ENCODE measurements at places on chromosomes 7 and 10. TPM values are rescaled to one million over a fixed set of nuclear protein-coding genes. Genes with fewer than 3 reads are reported as not detected.

DNA sequence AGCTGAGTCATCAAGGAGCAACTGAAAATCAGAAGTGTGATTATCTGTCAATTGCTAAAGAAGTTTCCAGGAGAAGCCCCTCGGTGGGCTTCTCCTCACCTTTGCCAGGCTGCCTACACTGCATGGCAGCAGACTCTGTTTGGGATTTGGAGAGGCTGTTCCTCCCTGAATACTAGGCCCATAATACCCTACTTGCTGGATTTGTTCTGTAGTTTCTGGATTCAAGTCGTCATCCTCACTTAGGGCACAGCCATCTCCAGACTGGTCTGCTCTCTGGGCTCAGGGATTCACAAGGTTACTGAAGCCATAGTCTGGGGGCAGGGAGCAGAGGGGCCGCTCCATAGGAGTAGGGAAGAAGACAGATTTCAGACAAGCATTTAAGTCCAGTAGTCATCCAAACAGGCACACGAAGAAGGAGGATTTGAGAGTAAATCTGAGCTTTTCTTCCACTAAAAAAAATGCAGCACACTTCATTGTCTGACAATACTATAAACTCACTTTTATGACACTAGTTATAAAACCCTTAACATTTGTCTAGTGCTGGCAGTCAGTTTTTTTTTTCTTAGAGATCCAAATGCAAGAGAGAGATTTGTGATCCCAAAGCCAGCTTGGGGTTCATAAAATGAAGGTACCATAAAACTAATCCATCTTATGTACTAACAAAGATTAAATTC is 723.3 kb downstream of the GRID1 start:
- no peak for DNase-seq

DNA sequence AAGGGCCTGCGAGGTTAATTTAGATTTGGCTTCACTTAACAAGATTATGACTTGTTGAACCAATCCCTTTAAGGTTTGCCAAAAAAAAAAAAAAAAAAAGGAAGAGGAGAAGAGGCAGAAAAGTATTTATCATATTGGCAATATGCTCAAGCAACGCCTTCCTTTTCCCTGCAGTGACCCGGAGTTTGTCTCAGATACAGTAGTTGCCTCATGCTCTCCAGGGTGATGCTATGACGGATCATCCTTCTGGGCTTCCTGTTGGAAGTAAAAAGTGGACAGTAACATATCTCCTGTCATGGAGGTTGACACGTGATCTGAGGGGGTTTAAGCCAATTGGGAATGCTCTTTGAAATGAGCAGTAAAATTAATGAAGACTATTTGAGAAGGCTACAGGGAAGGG is 117.3 kb downstream of the BMPER start:
- DNase-seq: no peak

Gene CTNNA3
- total RNA-seq: not detected

Gene ACSM6
- not detected for total RNA-seq

Gene PRLHR
- total RNA-seq: not detected
